ENCODE measurements at places on chromosomes 3 and 15.

GRCh38 chr15:89174476-89174875 lies 46.9 kb downstream of the RLBP1 start:
- H3K4me1 ChIP-seq = peaks cover 7% of the 10 kb centered on the region
- H3K27me3 ChIP-seq = no peaks in the 10 kb centered on the region
- peaks cover 14% of the 10 kb centered on the region for H3K36me3 ChIP-seq
- no peak for DNase-seq

DNA sequence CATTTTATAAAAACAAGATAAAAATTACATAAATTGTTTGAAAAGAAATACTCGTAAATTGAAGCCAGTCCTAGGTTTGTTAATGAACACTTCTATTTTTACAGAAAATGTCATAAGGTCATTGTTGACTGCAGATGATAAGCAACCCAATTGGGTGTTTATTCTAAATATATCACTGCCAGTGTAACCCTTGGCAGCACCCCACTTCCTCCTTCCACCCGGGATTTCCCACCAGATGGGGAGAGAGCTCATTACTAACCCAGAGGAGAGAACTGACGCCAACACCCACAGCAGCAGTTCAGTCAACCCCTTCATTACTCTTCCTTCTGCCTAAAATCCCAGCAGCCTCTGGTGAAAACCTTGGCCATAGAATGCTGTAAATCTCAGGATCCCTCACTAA lies 307.6 kb downstream of the GAP43 start:
- H3K4me3 ChIP-seq = no peak overlapping the region
- no peak for DNase-seq
- no peak overlapping the region for H3K27ac ChIP-seq

- H3K4me3 ChIP-seq = no peak overlapping the region
- H3K36me3 ChIP-seq = peaks cover 5% of the 10 kb centered on the region
- peak overlapping the region; percentile 36 for H3K27ac ChIP-seq
- no peaks in the 10 kb centered on the region for H3K27me3 ChIP-seq
These were observed 4.6 kb upstream of the TM4SF1 start for GRCh38 chr3:149382101-149382467.

DNA sequence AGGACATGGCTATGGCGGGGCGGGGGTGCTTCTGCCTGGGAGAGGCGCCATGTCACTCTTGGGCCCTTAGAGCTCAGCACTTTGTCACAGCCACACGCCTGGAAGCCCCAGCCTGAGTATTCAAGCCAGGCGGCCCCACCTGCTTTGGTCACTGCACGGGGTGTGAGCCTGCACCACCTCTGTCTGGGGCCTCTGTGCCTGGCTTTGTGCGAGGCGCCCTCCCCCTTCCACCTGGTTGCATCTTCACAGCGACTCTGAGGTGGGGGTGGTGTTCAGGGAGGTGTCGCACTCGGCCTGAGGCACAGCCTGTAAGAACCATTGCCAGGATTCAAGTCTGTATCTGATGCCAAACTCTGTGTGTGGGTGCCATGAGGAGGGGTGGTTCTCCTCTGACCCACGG lies 24.1 kb downstream of the ACAD9 start:
- H3K27ac ChIP-seq = no peak overlapping the region
- peaks cover 82% of the 10 kb centered on the region for H3K36me3 ChIP-seq
- DNase-seq = no peak
- no peaks in the 10 kb centered on the region for H3K4me1 ChIP-seq

DNA sequence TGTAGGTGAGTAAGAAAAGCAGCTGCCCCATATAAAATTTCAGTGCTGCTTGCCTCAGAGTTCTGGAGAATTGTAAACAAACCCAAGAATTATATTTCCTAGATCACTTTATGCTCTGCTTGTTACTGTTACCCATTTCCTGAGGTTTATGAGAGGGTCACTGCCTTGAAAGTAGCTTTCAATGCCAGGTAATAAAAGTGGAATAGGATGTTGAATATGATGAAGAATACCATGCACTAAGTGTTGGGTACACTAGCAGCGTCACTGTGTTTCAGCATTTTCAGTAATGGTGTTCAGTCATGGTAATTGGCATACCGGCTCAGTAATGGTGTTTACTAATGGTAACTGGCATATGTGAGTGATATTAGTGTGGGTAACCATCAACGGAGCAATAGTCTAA lies 449.8 kb upstream of the TPRG1 start:
- no peaks in the 10 kb centered on the region for H3K36me3 ChIP-seq
- DNase-seq = no peak
- peaks cover 8% of the 10 kb centered on the region for H3K4me1 ChIP-seq
- H3K4me3 ChIP-seq = no peak overlapping the region
- H3K27ac ChIP-seq = no peak overlapping the region
- no peaks in the 10 kb centered on the region for H3K27me3 ChIP-seq

GRCh38 chr3:16343101-16343500 lies 78.1 kb downstream of the OXNAD1 start:
- H3K36me3 ChIP-seq = no peaks in the 10 kb centered on the region
- H3K27ac ChIP-seq = no peak overlapping the region
- no peak for DNase-seq
- no peak overlapping the region for H3K4me3 ChIP-seq
- H3K27me3 ChIP-seq = no peaks in the 10 kb centered on the region

Measured in MCF 10A (cell line).